Putamen (tissue), 1 donor: ENCODE measurements at places on chromosomes 2 and 18.

DNA sequence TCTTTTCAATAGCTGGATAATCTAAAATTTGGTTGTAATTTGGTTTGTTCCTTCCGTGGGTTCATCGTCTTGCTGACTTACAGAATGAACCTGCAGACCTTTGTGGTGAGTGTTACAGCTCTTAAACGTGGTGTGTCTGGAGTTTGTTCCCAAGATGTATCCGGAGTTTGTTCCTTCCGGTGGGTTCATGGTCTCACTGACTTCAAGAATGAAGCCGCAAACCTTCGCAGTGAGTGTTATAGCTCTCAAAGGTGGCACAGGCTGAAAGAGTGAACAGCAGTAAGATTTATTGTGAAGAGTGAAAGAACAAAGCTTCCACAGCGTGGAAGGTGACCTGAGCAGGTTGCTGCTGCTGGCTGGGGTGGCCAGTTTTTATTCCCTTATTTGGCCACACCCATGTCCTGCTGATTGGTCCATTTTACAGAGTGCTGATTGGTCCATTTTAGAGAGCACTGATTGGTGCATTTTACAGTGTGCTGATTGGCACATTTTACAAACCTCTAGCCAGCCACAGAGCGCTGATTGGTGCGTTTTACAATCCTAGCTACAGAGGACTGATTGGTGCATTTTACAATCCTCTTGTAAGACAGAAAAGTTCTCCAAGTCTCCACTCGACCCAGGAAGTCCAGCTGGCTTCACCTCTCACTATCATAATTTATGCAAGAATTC, 16.6 kb downstream of the RALB start:
- no peak for DNase-seq

GRCh38 chr2:26757873-26758789, 6.0 kb upstream of the SLC35F6 start:
- no peak for DNase-seq

DNA sequence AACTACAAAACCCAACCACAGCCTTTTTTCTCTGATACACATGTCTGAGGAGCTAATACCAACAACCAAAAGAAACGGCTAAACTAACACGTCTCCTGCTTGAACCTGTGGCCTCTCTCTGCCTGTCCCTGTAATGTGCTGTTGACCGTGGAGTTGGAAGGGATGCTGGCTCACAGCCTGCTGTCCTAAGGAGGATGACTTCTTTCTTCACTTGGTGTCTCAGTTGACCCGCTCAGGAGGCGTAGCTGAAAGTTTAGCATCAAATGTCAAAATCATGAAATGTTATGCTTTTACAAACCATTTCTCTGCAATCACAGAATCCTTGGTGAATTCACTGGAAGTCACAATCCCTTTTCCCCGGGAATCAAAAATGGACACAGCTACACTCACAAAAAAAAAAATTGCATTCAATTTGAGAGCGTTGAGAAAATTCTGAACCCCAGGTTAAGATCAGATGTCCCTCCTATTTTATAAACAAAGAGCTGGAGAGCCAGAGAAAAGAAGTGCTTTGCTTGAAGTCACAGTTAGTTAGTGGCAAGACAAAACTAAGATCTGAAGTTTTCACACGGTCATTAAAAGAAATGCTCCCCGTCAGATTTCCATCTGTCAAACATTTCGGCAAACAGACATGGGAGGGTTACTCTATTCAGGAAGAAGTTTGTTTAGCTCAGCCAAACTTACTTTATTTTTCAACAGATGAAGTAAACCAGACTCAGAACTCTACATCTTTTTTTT, 74.3 kb downstream of the IRS1 start:
- no peak for DNase-seq

DNA sequence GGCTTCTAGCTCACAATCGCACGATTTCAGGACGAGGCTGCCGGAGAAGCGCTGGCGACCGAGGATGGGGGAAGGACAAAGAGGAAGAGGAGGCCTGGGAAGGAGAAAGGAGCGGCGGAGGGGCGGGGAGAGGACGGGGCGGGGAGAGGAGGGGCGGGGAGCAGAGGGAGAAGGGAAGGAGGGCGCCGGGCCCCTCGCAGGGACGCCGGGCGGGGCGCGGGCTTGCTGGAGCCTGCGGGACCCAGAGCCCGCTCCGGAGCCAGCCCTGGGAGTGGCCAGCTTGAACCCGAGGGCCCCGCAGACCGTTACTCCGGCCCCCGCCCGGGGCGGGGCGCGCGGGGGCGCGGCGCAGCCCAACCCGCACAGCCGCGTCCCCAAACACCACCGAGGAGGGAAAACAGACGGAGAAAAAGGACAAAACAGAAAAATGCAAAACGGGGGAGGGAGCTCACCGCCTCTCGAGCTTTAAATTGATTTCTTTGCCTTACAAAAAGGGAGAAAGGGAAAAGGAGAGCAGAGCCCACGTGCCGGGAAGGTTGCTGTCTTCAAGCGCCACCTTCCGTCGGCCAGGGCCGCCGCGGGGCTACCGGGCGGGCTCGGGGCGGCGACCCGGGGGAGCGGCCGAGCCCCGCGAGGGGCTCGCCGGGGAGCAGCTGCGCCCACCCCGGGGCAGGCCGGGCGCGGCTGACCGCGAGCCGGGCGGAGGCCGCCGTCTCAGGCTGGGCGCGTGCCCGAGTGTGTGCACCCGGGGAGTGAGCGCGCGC, 781 bp upstream of the SOX11 start:
- DNase-seq = no peak

- DNase-seq = no peak
Measured at GRCh38 chr2:198465970-198466369, 661.6 kb downstream of the PLCL1 start.

- no peak for DNase-seq
Measured at GRCh38 chr2:240798327-240798905, 21.6 kb downstream of the KIF1A start.

DNA sequence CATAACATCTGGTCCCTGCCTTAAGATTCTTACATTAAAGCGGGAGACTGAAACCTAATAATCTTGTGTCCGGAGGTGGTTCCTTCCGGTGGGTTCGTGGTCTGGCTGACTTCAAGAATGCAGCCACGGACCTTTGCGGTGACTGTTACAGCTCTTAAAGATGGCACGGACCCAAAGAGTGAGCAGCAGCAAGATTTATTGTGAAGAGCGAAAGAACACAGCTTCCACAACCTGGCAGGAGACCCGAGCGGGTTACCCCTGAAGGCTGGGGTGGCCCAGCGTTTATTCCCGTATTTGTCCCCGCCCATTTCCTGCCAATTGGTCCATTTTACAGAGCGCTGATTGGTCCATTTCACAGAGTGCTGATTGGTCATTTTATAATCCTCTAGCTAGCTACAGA, 122.3 kb upstream of the SIX2 start:
- no peak for DNase-seq

DNA sequence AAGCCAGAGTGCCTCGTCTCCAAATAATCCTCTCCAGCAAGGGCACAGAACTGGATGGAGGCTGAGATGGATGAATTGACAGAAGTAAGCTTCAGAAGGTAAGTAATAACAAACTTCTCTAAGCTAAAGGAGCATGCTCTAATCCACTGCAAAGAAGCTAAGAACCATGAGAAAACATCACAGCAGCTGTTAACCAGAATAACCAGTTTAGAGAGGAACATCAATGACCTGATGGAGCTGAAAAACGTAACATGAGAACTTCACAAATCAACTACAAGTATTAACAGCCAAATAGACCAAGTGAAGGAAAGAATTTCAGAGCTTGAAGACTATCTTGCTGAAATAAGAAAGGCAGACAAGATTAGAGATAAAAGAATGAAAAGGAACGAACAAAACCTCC, 32.3 kb downstream of the WDPCP start:
- no peak for DNase-seq

GRCh38 chr2:137966043-137966442, 1.8 kb downstream of the HNMT start:
- no peak for DNase-seq

DNA sequence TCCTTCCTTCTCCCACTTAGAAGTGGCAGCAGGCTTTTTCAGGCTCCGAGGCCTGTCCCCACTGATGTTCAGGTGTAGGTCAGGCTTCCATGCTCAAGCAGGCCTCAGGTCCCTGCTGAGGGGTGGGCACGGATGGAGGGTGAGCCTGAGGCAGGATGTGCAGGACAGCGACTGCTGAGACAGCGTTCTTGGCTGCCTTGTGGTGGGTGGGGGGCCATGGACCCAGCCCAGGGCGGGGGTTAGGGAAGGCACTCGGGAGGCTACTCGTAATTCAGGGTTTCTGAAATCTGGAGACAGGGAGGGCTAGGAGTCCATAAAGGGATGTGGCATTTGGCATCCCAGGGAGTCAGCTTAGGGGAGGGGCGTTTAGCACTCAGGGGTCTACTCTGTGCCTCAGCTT, 30.3 kb downstream of the COLEC11 start:
- no peak for DNase-seq

DNA sequence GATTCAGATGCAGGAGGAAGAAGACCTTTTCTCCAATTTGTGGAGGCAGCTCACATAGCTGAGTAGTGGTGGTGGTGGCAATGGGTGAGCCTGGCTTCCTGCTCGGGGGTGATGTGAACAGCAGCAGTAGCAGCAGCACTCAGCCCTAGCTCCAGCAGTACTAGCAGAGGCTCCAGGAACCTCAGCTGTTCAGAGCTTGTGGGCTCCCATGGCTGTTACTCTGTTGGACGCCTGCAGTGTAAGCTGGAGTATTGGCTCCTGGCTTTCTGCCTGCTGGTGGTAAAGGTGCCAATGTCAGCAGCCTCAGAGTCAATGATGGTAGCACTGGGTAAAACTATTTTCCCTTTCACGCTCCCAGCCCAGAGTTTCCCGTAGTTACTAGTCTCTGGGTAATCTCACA, 3.1 kb upstream of the SEH1L start:
- no peak for DNase-seq
